Retina (tissue), 1 donor: ENCODE measurements at places on chromosomes 2 and 18.

- no peak for DNase-seq
Measured at GRCh38 chr2:109300582-109300981, 171.6 kb downstream of the SH3RF3 start.

DNA sequence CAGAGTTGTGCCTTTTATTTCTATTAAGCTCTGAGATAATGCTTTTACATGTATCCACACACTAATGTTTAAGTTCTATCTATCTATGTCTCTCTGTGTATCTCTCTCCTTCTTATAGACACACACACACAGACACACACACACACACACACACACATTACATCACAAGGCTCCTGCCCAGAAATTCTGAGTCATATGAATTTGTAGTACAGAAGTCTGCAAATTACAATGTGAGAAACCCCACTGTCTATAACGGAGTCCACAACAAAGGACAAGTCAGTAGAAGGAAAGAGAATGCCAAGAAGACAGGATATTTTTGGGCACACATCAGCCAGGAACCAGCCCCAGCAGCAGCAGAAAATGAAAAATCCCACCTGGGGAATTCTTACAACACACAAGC is 142.4 kb downstream of the EN1 start:
- DNase-seq, result no peak

GRCh38 chr2:112692918-112693317 is 27.9 kb upstream of the NT5DC4 start:
- no peak for DNase-seq

GRCh38 chr2:106314444-106314843 is 120.3 kb upstream of the UXS1 start:
- DNase-seq, result no peak

- DNase-seq, result no peak
Measured at GRCh38 chr18:69727912-69728572, 219.6 kb downstream of the CD226 start.

GRCh38 chr2:128779301-128780095 is 460.8 kb upstream of the HS6ST1 start:
- DNase-seq, result no peak

DNA sequence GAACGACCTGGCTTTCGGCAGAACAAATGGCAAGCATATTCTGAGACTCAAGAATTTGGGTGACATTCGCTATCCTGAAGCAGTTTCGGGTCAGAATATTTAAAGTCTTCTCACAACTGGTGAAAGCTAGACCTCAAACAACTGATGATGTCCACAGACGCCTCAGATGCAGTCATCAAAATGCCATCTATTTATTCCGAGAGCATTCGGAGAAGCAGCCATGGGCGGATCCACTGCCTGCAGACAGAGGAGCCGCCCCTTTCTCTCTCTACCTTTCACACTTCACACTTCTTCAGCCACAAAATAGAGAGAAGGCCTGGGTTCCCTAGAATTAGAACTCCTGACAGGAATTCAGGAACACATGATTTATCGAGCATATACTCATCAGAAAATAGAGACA is 65.8 kb upstream of the CREB1 start:
- no peak for DNase-seq

DNA sequence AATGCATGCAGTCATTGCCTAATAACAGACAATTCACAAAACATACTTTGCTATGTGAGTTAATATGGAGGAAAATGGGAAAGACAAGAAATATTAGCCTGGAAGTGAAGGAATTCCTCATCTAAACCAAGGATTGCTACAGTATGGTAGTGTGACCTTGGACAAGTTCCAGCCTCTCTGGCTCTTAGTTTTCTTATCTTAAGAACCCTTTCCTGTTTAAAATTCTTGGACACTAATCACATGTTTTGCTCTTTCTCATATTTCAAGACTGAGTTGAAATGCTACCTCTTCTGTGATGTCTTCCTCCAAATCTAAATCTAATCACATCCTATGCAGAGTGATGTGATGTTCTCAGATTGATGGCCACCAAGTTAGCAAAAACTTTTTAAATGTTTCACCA is 20.8 kb upstream of the ADAM23 start:
- no peak for DNase-seq

DNA sequence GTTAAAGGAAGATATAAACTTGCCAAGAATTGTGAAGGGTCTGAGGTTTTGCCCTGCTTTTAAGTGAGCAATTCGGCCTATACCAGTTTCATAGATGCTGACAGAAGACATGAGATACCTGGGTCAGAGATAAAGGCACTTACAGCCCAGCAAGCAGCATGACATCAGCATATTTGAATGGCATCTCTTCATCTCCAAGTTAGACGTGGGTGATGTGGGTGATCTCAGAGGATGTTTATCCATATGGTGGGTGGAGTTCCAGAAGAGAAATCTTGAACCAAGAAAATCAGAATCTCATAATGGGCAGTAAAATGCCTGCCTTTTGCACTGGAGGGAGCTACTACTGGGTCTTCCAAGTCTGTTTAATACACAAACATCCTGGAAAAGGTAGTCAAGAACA is 44.7 kb downstream of the GYPC start:
- DNase-seq, result no peak

DNA sequence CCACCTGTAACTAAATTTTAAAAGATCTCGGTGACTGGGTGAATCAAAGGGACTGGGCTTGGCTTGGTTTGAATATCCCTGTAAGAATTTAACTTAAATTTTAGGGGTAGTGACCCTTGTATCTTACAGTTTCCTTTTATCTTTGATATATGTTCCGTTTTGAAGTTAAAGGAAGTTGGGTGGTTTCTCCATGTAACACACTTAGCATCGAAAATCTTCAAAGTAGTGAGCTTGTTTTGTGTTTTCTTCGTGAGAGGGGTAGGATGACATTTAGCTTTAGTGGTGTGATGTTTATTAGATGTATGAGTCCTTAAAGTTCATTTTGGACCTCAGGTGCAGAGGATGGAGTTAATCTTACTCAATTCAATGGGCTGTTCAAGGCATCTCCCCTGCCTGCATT is 1.6 kb downstream of the WDR7 start:
- DNase-seq, result no peak
